Hepatocyte (in vitro differentiated cells): ENCODE measurements at places on chromosomes 3 and 15. TPM values are rescaled to one million over a fixed set of nuclear protein-coding genes. Genes with fewer than 3 reads are reported as not detected.

The CRYGS gene
- 0.89 and 2.2 TPM in 2 replicates for polyA plus RNA-seq

The DPPA2 gene
- not detected in 2 replicates for polyA plus RNA-seq

The APBA2 gene
- 6.1 and 8.4 TPM in 2 replicates for polyA plus RNA-seq

The GALNT15 gene
- 1.1 and 3.3 TPM in 2 replicates for polyA plus RNA-seq

The TRIM71 gene
- polyA plus RNA-seq, result 1.9 and 2.5 TPM in 2 replicates

The ADAMTS9 gene
- 56.9 and 64.3 TPM in 2 replicates for polyA plus RNA-seq

The ACTC1 gene
- polyA plus RNA-seq, result 4.7 and 5.0 TPM in 2 replicates

The SLCO3A1 gene
- 4.5 and 5.4 TPM in 2 replicates for polyA plus RNA-seq

The GOLGA6B gene
- polyA plus RNA-seq, result not detected in 2 replicates

The MME gene
- 135 TPM in 2 replicates for polyA plus RNA-seq

The STXBP5L gene
- 1.4 TPM in 1 of 2 replicates, not detected in the other for polyA plus RNA-seq

The AADACL2 gene
- not detected in 2 replicates for polyA plus RNA-seq

The TGM4 gene
- 0.78 TPM in 1 of 2 replicates, not detected in the other for polyA plus RNA-seq

The LINGO1 gene
- 5.1 and 8.1 TPM in 2 replicates for polyA plus RNA-seq

The HIGD2B gene
- 0.23 TPM in 1 of 2 replicates, not detected in the other for polyA plus RNA-seq

The PRTG gene
- polyA plus RNA-seq, result 6.6 and 7.8 TPM in 2 replicates

The CORO2B gene
- polyA plus RNA-seq, result 4.6 and 5.1 TPM in 2 replicates

The ATP13A5 gene
- polyA plus RNA-seq, result 0.10 TPM in 1 of 2 replicates, not detected in the other

The PGBD4 gene
- polyA plus RNA-seq, result 0.54 and 0.56 TPM in 2 replicates

The SNX22 gene
- polyA plus RNA-seq, result 6.3 and 7.5 TPM in 2 replicates

The C15orf62 gene
- 0.77 and 0.97 TPM in 2 replicates for polyA plus RNA-seq

The RPLP1 gene
- polyA plus RNA-seq, result 803 and 884 TPM in 2 replicates

The TGM5 gene
- not detected in 2 replicates for polyA plus RNA-seq
